DND-41 (cell line): ENCODE measurements at places on chromosomes 12 and 14.

DNA sequence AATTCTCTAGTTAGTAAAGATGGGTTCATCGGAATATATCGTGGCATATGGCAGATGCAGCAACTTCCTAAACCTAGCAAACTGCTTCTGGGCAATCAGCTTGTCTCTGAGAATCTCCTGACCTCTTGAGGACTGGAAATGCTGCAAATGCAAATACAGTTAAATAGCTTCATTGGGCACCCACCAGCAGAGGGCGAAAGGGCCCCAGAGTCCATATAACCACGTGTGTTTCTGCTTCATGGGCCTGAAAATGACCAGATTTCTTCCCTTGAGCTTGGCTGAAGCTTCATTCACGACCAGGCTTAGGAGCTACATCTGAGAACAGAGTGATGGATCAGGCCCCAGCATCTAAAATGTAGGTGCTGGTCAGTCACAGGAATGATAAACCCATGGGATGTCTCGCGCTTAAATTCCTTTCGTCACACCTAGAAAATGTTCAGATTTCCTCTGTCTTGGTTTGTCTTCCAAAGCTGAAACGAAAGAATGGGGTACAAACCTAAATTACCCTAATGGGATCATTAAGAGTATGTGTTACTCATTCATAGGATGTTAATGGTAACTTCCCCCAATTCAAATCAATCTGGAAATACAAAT lies 1482.5 kb upstream of the TMEM132C start:
- no peaks in the 10 kb centered on the region for H3K27me3 ChIP-seq
- no peaks in the 10 kb centered on the region for H3K36me3 ChIP-seq
- peak; percentile 21 for DNase-seq
- no peak overlapping the region for H3K4me3 ChIP-seq
- no peak overlapping the region for H3K27ac ChIP-seq

DNA sequence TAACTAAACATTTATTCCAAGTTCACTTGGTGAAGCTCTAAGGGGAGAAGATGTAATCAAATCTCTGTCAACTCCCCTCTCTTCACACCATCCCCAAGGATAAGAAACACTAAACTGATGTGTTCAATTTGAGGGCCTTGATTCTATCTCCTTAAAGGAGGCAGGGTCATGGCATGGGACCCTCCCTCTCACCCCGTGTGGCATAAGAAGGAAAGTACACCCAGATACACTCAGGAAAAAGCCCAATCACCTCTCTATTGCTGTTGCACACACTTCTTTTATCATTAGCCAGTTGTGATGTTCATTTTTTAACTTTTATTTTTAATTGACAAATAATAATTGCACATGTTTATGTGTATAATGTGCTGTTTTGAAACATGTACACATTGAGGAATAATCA lies 35.1 kb downstream of the WASHC3 start:
- no peak overlapping the region for H3K4me3 ChIP-seq
- H3K4me1 ChIP-seq: no peaks in the 10 kb centered on the region
- H3K27me3 ChIP-seq: no peaks in the 10 kb centered on the region
- H3K27ac ChIP-seq: no peak overlapping the region
- DNase-seq: no peak

GRCh38 chr14:100906420-100906819 lies 2.9 kb upstream of the RTL1 start:
- no peak overlapping the region for H3K27ac ChIP-seq
- peaks cover 6% of the 10 kb centered on the region for H3K27me3 ChIP-seq
- no peaks in the 10 kb centered on the region for H3K36me3 ChIP-seq
- DNase-seq: no peak
- no peak overlapping the region for H3K4me3 ChIP-seq

DNA sequence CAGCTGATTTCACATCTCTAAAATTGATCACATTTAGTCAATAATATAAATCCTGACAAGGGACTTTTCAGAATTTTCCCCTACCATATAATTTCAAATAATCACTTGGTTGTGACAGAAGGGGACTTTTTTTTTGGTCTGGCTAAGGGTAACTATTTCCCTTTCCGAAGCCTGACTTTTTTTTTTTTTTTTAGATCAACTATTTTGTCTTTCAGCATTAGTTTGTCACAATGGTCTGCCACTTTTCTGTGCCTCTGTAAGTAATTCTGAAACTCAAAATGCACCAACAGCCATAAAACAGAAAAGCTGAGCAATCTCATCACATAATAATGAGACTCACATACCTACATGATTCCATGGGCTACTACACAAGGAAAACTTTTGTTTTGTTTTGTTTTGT lies 266.4 kb downstream of the SSPN start:
- H3K4me1 ChIP-seq: no peaks in the 10 kb centered on the region
- H3K4me3 ChIP-seq: no peak overlapping the region
- no peaks in the 10 kb centered on the region for H3K27me3 ChIP-seq
- peaks cover 30% of the 10 kb centered on the region; the same call in 1 of the 2 replicates for H3K36me3 ChIP-seq
- H3K27ac ChIP-seq: no peak overlapping the region

DNA sequence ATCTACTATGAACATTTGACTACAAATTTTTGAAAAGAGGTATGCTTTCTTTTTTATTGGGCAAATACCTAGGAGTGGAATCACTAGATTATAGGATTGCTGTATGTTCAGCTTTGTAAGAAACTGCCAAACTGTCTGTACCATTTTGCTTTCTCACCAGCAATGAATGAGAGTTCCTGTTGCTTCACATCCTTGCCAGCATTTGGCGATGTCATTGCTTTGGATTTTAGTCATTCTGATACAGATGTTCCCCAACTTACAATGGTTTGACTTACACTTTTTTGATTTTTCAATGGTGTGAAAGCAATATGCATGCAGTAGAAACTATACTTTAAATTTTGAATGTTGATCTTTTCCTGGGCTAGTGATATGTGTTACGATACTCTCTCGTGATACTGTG lies 328.7 kb downstream of the RAD51B start:
- no peak for DNase-seq
- no peak overlapping the region for H3K27ac ChIP-seq
- H3K36me3 ChIP-seq: no peaks in the 10 kb centered on the region
- no peaks in the 10 kb centered on the region for H3K27me3 ChIP-seq

- no peaks in the 10 kb centered on the region for H3K36me3 ChIP-seq
- no peaks in the 10 kb centered on the region for H3K4me1 ChIP-seq
- H3K27ac ChIP-seq: no peak overlapping the region
These were observed 12.8 kb downstream of the ATP2B1 start for GRCh38 chr12:89695830-89696229.
